ENCODE measurements at places on chromosomes 4 and X.
A peak's percentile ranks its signal among the peaks of the same experiment; 100 is the strongest.

DNA sequence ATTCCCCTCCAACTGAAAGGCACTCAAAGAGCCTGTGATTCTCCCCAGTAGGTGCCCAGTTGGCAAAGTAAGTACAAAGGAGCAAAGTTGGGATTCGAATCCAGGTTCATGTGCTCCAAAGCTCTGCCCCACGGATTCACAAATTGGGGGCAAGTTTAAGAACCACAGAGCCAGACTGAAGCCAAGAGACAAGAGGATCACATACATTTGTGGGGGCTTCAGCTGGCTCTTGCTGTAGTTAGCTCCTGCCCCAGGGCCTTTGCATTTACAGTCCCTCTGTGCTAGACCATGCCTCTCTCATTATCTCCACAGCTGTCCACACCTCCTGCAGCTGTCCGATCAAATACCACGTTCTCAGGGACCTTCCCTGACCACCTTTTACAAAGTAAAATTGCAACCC is 18.8 kb downstream of the PNMA6F start:
- DNase-seq, result no peak

DNA sequence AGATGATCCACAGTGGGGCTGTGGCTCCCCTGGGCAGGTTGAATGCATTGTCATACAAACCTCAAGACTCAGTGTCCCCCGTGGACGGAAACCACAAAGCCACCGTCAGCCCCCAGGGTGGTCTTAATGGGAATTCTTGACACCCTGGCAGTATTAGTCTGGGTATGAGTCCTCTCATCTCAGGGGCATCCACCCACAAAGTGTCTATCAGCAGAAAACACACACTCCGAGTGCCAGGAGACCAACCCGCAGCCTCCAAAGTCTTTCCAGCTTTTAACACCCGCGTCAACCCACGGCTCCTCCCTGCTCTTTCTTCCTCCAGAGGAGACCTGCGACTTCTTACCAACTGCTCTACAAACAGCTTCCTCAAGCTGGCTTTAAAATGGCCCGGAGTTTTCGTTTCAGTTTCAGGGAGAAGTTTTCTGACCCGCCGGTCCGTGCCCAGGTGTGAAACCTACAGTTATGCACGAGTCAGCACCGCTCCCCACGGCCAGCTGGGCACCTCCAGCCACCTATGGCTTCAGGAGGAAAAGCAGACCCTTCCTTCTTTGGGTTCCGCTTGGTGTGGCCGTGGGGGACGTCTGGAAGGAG is 14.4 kb upstream of the ASMTL start:
- DNase-seq, result no peak

- no peak for DNase-seq
These were observed 314.7 kb downstream of the PDGFC start for GRCh38 chr4:156656896-156657295.

GRCh38 chr4:55866973-55867574 is 13.6 kb downstream of the EXOC1 start:
- no peak for DNase-seq

- DNase-seq, result no peak
These were observed 254.7 kb upstream of the AR start for GRCh38 chrX:67289055-67289499.

- DNase-seq, result no peak
These were observed 50.1 kb upstream of the ACSL4 start for GRCh38 chrX:109782994-109783700.

- DNase-seq, result no peak
These were observed 55.2 kb upstream of the SMARCAD1 start for GRCh38 chr4:94152466-94152865.

GRCh38 chr4:73341454-73341853 is 62.6 kb upstream of the ALB start:
- DNase-seq, result peak; percentile 38

DNA sequence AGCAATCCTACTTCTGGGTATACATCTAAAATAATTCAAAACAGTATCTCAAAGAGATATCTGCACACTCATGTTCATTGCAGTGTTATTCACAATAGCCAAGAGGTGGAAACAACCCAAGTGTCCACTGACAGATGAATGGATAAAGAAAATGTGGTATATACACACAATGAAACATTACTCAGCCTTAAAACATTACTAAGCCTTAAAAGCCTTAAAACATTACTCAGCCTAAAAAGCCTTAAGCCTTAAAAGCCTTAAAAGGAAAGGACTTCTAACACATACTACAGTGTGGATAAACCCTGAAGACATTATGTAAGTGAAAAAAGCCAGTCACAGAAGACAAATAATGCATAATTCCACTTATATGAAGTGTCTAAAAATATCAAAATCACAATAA is 40.3 kb upstream of the TFDP3 start:
- no peak for DNase-seq

GRCh38 chr4:76931087-76931486 is 18.5 kb upstream of the SEPTIN11 start:
- no peak for DNase-seq

DNA sequence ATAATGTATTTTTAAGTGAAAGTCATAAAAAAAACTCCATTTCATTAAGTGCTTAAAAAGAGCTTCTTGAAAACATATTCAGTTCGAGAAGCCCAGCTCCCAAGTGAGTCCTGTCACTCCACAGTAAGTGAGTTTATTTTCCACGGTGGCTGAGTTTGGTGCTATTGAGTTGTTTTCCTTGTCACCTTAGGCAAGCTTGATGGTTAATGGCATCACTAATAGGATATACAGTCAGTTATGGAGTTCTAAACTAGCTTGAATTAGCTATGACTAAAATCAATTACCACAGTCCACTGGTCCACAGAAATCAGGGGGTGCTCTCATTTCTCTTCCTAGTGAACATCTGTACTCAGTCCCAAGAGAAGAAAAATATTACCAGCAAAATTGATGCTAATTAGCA is 1526.2 kb upstream of the IGFBP7 start:
- DNase-seq, result no peak

- DNase-seq, result no peak
These were observed 10.1 kb downstream of the OTOP1 start for GRCh38 chr4:4216648-4217047.

DNA sequence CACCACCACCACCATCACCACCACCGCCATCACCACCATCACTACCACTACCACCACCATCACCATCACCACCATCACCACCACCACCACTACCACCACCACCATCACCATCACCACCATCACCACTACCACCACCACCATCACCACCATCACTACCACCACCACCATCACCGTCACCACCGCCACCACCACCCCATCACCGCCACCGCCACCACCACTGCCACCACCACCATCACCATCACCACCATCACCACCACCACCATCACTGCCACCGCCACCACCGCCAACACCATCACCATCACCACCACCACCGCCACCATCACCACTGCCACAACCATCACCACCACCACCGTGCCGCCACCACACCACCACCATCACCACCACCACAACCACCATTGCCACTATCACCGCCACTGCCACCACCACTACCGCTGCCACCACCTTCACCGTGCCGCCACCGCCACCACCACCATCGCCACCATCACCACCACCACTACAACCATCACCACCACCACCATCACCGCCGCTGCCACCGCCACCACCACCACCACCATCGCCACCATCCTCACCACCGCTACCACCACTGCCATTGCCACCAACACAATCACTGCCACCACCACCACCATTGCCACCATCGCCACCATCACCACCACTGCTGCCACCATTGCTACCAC is 1511.3 kb upstream of the AGA start:
- DNase-seq, result no peak

- DNase-seq, result no peak
These were observed at the start of gene CLIC2 for GRCh38 chrX:155334486-155335336. TSS of gene CLIC2 (minus strand) at chrX:155334614. CDS start at chrX:155334427, 187 bp downstream.

DNA sequence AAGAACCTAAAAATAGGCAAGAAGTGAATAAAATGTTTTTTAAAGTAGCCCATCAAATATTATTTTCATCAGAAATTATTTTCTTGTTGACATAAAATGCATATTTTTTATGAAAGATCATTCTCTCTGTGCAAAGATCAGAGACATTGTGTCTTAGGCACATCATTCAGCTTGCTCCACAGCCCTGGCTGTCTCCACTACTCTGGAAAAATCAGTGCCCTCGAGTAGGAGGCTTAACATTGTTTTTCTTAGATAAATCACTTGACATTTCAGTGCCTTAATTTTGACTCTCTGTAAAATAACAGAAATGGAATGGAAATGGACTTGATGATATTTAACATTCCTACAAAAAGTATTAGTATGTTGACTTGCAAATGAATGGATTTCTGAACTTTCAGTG is 77.9 kb downstream of the FAT4 start:
- no peak for DNase-seq

DNA sequence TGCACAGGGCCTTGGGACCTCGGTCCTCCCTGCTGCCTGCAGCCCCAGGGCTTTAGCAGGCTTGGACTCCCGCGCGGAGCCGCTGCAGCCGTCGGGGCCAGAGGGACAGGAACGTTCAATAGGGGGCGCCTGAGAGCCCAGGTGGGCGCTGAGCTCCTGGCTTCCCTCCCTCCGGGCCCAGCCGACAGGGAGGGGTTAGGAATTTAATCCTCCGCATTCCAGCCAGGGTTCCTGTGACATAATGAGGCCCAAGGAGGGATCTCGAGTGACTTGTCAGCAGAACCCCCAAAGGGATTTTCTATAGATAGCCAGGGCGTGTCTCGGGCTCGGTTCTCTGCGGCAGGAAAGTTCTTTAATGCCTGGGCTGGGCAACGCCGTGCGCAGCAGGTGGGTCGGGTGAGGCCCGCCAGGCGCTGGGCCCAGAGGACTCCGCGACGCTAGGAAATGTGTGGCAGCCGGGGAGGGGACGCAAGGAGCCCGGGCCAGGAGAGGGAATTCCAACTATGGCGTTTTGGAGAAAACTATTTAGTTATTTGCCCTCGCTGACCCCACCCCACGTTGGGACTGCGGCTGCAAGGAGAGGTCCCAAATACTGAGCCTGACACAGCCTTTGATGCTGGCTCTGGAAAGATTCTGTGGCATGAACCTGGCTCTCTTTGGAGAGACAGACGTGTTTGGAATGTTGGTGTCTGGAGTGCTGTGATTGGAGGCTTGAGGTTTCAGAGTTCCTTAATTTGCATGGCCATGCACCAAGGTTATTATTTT is 285.2 kb upstream of the GATB start:
- peak; percentile 75 for DNase-seq

GRCh38 chrX:23380581-23380980 is 45.9 kb downstream of the PTCHD1 start:
- no peak for DNase-seq

GRCh38 chr4:47899639-47900038 is 14.7 kb downstream of the NFXL1 start:
- no peak for DNase-seq
